Umbilical cord (tissue), 2 donors: ENCODE measurements at places on chromosomes 6 and 20.
A peak's percentile ranks its signal among the peaks of the same experiment; 100 is the strongest.

DNA sequence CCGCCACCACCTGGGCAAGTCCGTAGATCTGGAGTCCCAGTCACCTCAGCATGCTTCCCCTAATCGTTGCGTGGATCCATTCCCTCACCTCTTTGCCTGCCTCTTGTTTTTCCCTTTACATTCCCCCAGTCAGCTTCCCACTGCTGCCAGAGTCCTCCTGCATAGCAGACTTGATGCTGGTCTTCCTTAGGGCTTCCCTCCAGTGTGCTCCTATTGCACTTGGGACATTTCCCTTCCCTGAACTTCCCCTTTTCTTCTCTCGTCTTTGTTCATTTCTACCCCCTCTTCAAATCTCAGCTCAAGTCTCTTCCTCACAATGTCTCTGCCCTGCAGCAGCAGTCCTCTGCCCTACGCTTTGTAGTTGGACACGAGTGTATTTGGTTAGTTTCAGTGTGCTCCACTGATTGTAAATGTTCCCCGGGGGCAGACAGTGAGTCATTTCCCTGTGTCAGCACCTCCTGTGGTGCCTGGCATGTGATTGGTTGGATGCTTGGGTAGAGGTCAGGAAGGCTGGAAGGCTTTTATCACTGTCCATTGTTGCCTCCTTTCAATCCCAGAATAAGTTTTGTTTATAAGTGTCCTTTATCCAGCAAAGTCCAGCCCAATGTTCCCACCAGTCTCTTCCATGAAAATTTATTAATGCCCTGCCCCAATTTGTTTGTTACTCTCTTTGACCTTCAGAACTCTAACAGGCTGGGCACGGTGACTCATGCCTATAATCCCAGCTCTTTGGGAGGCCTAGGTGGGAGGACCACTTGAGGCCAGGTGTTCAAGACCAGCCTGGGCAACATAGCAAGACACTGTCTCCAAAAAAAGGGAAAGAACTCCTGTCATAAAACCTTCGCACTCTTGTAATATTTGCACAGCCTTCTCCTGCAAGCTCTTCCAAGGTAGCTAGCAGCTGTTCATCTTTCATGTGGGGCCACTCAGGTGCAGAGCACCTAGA, 38.3 kb downstream of the FAM120B start:
- no peak for DNase-seq

- no peak for DNase-seq
These were observed 79.7 kb downstream of the EDN1 start for GRCh38 chr6:12369781-12370262.

DNA sequence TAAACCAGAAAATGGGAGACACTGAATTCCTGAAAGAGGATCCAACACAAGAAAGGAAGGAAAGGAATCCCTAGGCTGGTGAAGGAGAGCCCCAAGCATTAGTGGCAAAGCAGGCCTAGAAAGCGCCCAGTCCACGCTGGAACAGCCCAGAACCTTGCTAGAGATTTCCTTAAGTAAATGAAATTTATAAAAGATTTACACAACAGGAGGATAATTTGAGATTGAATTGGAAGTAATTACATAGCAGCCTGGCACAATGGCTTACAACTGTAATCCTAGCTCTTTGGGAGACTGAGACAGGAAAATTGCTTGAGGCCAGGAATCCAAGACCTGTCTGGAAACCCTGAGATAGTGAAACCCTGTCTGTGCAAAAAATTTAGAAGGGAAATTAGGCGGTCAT, 26.8 kb upstream of the C20orf144 start:
- no peak for DNase-seq

DNA sequence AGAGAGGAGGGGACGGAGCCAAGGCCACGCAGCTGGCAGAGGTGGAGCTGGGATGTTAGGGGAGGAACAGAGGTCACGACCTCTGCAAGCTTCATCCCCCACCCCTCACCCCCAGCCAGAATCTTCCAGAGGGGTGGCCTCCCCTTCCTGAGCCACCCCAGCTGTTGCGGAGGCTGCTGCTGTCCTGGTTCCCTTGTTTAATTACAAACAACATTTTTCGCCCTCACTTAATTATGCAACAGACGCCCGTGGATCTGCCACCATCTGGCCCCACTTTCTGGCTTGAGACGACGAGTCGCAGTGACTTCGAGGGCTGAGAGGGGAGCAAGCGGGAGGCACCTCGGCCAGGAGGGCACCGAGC, 153.7 kb upstream of the PTPN1 start:
- DNase-seq: no peak

DNA sequence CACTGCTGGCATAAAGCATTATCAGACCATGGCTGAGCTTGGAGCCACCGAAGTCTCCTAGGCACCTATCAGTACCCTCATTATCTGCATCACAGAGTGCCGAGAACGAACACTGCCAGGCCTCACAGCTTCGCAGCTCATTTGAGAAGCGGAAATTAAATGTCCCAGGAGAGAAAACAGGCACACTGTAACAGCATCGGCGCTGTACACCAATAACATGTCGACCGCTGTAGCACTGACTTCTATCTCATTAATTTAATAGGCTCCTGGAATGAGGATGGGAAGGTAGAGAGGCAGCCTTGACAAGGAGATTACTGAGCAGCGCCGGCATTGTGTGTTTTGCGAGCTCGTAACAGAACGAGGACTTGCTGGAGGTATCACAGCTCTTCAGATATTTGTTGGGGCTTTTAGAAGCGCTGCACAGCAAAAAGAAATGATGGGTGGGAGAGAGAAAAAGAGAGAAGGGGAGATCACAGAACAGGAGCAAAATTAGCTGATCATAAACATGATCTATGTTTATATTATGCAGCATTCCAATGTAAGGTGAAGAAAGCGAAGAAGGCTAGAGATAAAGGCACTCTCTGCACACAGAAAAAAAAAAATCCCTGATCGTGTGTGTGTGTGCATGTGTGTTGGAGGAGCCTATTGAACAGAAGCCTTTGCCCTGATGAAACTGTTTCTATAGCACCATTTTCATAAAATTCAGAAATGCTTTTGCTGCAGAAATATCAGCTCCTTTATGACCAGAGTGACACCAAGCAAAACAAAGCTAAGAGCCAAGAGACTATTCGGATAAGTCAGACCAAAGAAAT, 29.2 kb downstream of the ID4 start:
- DNase-seq: no peak

GRCh38 chr6:22622351-22622750, 53.0 kb downstream of the HDGFL1 start:
- peak; percentile 85 for DNase-seq

- DNase-seq: peak; percentile 3
These were observed 868.3 kb downstream of the EYS start for GRCh38 chr6:64838726-64839125.

DNA sequence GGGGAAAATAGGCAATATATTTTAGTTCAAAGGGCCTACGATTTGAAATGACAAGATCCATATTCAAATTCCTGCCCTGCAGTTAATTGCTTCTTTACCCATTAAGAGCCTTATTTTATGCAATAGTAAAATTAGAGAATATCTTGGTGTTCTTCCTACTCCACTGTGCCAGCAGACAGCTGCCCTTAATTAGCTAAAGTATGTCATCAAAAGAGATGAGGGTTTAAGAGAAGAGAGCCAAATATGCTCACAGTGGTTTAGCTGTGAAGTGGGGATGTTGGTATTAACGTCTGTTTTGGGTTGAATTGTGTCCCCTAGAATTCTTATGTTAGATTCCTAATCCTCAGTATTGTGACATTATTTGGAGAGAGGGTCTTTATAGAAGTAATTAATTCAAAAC, 148.1 kb downstream of the MOXD1 start:
- DNase-seq: no peak

GRCh38 chr20:62603021-62603906, 39.0 kb upstream of the SLCO4A1 start:
- DNase-seq: peak; percentile 28
